ENCODE measurements at places on chromosomes 4 and X.

DNA sequence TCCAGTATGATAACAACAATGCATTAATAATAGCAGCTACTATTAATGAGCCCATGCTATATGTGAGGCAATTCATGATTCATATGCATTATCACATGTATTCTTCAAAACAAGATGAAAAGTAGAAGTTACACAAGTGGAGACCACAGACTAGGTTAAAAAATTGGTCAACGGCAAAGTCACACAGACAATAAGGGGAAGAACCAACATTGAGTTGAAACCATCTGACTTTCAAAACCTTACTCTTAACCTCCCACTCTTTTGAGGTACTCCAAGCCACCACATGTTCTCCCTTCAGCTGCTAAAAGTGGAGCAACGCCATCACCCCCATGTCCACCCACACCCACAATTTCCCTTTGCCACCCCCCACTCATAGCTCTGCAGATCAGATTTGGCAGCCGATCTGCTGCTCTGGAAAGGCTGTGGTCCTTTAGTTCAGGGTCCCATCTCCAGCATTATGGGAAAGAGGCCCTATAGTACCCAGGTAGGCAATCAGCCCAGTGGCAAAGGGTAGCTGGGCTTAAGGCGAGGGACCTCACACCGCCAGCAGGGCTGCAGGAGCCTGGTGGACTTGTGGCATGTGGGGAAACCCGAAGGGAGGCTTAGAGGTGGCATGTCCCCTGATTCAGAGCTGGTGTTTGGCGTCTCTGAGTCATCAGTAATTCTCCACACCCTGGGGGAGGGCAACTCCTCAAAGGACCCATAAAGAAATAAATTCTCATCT is 33.5 kb upstream of the CYBB start:
- DNase-seq: no peak

- DNase-seq: no peak
Observed at GRCh38 chr4:167428156-167428555, 193.9 kb upstream of the SPOCK3 start.

- no peak for DNase-seq
Observed at GRCh38 chr4:68182382-68182820, 52.7 kb upstream of the TMPRSS11F start.

DNA sequence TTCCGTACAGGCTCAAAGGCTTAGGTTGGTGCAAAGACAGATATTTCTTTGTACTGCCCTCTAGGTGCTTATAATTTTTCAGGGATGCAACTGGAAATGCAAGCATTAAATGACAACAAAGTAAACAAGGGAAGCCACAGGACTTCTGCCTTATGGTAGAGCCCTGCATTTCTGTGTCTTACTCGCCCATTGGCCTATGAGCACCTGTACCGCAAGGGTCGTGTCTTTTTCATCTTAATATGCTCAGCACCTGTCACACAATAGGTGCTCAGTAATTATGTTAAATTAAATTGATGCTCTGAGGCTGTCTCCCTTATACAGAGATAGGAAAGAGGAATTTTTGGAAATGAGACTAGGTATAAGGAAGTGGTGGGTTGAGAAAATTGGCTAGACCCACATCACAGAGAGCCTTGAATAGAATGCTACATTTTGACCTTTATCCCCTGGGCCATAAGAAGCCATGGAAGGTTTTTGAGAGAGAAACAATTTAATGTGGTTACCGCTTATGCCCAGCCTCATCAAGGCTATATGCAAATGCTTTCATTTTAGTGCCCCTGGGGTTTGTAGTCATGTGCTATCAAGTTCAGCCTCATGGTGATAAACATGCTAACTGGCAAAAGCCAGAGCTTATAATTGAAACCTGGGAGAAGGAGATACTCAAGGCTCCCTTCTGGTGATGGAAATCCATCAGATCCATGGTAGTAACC is 16.3 kb downstream of the VSIG4 start:
- DNase-seq: no peak

- no peak for DNase-seq
Observed at GRCh38 chr4:2930758-2931511, 32.3 kb downstream of the NOP14 start.

GRCh38 chr4:73104695-73105094 is 35.2 kb upstream of the COX18 start:
- DNase-seq: no peak

GRCh38 chr4:124790471-124790870 is 77.9 kb upstream of the ANKRD50 start:
- DNase-seq: no peak

- no peak for DNase-seq
Observed at GRCh38 chr4:6445403-6446129, 26.8 kb downstream of the PPP2R2C start.

DNA sequence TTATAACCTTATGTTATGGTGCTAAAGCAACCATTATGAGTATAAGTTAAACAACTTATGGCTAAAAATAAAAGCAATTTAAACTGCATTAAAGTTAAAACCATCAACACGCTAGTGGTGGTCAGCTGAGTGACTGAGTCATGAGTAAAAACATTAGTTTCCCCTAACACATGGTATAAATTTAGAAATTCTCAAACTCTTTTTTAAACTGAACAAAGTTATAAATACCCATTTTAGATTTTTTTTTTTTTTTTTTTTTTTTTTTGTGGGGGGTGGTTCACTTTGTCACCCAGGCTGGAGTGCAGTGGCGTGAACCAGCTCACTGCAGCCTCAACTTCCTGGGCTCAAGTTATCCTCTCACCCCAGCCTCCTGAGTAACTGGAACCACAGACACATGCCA is 5.4 kb upstream of the BBS7 start:
- no peak for DNase-seq

DNA sequence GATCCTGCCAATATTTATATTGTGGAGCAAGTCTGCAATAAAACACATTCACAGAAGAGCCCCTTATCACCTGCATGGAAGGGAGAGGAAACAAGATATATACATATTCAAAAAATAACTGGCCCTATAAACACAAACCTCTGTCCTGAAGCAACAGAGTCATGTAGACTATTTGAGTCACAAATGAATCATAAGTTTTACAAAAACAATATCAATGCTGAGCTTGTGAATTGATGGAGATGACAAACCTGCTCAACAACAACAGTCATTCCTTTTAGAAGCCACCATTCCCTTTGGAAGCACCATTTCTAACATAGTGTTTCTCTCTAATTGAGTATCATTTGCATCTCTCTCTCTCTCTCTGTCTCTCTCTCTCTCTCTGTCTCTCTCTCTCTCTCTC is 313.9 kb downstream of the MID1IP1 start:
- DNase-seq: no peak
